ENCODE measurements at places on chromosomes 3 and 15.

GRCh38 chr3:11159421-11159904, 5.2 kb downstream of the HRH1 start:
- DNase-seq, result no peak

DNA sequence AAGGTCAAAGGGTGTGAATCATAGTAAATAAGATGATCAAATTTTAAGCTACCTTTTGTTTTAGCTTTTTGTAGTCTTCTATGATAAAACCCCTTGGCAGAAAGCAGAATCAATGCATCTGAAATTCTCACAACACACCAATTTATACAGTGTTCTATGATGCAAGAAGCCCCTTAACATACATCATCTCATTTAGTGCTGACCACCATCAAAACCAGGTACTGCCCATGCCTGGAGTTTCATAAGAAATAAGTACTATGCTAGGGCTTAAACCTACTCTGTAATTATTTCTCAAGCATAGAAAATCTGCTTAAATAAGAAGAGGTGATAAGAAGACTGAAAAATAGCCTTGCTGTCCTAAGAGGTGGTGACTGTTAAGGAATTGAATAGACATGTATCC, 67.6 kb downstream of the NBEAL2 start:
- DNase-seq, result no peak

- no peak for DNase-seq
These were observed 258.9 kb downstream of the ABHD5 start for GRCh38 chr3:43949594-43949993.

DNA sequence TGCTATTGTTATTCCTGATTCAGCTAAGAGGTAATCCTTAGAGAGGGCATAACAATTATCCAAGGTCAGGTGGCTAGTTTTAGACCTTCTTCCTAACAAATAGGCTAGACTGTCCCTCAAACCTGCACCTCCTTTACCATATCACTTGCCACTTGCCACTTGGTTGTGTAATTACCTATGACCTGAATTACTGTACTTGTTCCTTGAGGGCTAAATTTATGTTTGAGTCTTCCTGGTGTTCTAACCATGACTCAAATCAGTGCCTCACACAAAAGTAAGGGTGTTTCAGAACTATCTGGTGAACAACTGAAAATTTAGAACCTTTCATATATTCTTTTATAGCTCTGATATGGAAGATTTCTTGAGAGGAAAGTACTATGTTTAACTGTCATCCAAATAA, 365.8 kb upstream of the SEMA6D start:
- DNase-seq, result no peak

DNA sequence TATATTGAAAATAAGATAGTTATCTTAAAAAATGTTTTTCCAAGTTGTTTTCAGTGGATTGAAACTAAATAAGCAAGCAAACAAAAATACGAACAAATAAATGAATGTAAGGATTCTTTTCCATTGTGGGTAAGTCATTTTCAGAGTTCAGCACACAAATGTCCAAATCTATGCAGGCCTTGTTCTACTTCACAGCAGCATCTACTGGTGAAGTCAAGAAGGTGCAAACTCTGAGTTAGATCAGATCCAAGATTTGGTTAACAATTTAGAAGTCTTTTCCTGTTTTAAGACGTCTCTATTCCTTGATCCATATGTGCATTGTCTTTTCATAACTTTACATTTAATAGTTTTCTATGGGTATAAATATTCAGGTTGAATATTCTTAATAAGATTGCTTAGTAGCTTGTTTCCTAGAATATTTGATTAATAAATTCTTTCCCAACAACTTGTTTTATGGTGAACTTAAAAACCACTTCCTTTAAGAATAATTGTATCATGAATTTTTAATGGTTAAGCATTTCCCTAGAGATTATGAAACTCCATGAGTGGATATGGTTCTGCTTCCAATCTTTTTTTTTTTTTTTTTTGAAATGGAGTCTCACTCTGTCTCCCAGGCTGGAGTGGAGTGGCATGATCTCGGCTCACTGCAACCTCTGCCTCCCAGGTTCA, 10.5 kb downstream of the PTX3 start:
- DNase-seq, result no peak

GRCh38 chr3:46935168-46935858, 41.2 kb downstream of the CCDC12 start:
- DNase-seq, result no peak

- peak; percentile 32 for DNase-seq
These were observed 45.0 kb downstream of the ESYT3 start for GRCh38 chr3:138479438-138479863.

GRCh38 chr15:63946524-63947065, 99.7 kb downstream of the DAPK2 start:
- no peak for DNase-seq

GRCh38 chr3:27307566-27307965, 61.6 kb downstream of the NEK10 start:
- no peak for DNase-seq

DNA sequence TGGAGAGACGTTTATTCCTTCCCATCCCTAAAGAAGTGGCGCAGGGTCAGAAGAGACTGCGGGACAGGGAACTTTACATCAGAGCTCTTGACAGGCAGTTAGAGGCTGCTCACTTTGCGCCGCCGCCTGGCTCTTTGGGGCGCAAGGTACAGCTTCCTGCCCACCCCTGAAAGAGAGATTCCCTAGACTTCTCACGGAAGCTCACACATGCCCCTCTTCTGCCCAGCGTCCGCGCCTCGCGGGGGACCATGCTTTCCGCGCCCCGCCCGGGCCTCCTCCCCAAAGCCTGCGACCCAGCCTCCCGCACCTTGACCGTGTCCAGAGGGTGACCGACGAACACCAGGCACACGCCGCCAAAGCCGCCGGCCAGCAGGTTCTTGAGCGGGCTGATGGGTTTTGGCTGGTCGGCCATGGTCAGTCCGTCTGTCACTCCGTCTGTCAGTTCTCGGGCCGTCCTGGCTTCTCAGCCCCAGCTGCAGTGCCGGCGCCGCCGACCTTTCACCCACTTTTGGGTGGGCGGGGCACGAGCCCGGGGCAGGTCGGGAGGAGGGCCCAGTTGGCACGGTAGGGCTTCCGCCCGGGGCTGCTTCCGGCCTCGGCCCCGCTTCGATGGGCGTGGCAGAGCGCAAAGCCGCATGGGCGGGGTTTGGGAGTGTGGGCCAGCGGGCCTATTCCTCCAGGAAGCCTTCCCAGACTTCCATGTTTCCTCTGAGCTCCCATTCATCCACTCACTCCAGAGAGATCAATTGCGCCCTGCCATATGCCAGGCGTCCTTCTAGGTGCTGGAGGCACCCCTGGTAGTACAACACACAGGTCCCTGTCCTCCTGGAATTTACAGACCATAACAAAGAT, at the start of gene SLC25A20:
Gene SLC25A20 (minus strand): TSS at position 500 of the 852 bp plus-strand sequence. CDS start 88 bp downstream, at position 412.
- peak; percentile 93 for DNase-seq

GRCh38 chr3:58003093-58003492, 5.1 kb upstream of the FLNB start:
- DNase-seq, result no peak

DNA sequence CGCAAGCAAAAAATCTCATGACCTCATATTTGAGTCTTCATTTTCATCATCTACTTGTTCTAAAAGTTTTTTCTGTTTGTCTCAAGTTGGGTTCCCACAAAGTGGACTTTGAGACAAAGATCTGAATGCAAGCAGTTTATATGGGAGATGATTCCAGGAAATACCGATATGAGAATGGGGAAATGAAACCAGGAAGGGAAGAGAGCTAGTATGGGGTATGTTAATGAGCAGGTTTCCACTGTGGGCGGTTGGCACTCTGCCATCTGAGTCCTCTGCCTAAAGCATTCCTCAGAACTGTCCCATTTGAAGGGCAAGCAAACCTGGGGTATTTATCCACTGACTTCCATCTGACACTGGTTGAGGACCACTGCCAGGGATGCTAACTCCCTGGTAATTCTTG, 8.8 kb downstream of the ADPRH start:
- DNase-seq, result peak; percentile 54

- no peak for DNase-seq
These were observed 443.5 kb downstream of the OTOL1 start for GRCh38 chr3:161939918-161940620.

DNA sequence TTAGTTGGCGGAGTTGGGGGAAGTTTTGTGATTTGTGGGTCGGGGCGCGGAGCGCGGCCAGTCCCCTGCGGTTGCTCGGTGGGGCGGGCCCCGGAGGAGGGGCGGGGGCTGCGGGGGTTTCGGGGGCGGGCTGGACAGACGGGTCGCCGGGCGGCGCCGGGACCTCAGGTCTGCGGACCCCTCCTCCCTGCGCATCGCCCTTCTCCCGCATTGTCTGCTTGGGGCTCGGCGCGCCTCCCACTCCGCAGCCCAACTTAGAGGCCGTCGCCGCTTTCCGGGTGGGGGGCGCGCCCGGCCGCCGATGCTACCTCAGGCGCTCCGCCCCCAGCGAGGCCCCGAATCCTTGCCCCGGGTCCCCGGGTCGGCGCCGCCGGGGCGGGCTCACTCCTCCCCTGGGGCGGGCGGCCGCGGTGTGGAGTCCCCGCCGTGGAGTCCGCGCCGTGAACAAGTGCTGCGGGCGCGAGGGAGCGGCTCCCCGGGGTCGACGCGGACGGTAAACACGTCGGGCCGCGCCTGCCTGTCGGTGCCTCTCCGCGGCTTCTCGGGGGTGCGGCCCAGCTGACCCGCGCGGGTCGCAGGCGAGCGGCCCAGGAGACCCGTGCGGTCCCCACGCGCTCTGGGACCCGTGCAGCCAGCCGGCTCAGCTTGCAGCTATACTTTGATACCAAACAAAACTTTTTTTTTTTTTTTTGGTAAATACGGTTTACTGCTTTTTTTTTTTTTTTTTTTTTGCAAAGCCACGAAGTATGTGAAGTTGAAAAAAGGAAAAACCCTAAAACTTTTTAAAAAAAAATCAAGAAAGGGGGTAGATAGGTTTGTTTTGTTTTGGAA, 624 bp downstream of the AKAP13 start:
- DNase-seq, result peak; percentile 56

GRCh38 chr15:31551323-31551722, 224.7 kb downstream of the KLF13 start:
- no peak for DNase-seq

GRCh38 chr3:172415323-172415722, 32.9 kb downstream of the GHSR start:
- DNase-seq, result no peak

- DNase-seq, result no peak
These were observed 18.6 kb downstream of the SOX2 start for GRCh38 chr3:181730316-181730715.

- DNase-seq, result no peak
These were observed 51.2 kb downstream of the HMCES start for GRCh38 chr3:129329858-129330257.

- DNase-seq, result no peak
These were observed 27.3 kb upstream of the DUSP7 start for GRCh38 chr3:52083556-52084087.

DNA sequence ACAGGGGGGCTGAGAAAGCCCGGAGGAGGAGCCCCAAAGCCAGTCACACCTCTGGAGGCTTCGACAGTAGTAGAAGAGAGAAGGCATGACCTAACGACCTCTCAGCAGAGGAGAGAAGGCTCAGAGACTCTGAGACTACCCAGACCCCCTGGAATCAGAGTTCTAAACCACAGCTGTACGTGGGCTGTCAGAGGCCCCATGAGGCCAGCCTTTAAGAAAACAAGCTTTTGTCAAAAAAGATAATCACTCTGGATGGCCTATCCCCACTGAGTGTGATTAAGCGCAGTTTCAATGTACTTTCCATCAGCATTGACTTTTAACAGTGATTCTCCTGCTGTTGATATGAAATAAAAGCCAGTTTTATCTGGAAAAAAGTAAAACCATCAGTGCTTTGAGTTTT, 330.3 kb downstream of the CLSTN2 start:
- no peak for DNase-seq

GRCh38 chr3:5343459-5343858, 156.0 kb downstream of the EDEM1 start:
- DNase-seq, result no peak

- no peak for DNase-seq
These were observed 35.3 kb downstream of the PBRM1 start for GRCh38 chr3:52650439-52650838.

DNA sequence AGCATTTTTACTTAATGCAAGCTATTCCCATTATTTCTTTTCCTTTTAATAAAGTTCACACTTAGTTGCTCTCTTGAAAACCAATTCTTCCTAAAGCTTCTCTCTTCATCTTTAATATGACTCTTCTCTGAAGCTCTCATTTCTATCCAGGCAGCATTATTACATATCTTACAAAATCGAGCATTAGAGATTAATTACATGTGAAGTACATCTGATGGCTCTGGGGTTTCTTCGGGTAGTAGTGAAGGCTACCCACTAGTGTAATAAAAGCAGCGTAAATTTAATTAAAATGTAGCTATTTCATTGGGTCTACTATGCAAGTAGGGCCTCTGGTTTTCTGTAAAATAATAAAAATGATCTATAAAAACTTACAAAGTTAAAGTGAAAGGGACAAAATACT, 513.6 kb upstream of the DPH6 start:
- no peak for DNase-seq

- DNase-seq, result no peak
These were observed 37.7 kb downstream of the MUC4 start for GRCh38 chr3:195773956-195774537.

- DNase-seq, result no peak
These were observed 314.2 kb downstream of the ZNF385D start for GRCh38 chr3:21436835-21437234.

- no peak for DNase-seq
These were observed 13.9 kb downstream of the RASGRF1 start for GRCh38 chr15:79076661-79077060.

GRCh38 chr15:29382862-29383261, 113.2 kb upstream of the NSMCE3 start:
- DNase-seq, result no peak

GRCh38 chr3:121800906-121801305, 34.0 kb downstream of the IQCB1 start:
- DNase-seq, result no peak

GRCh38 chr3:124685481-124685880, 44.8 kb upstream of the UMPS start:
- DNase-seq, result no peak

DNA sequence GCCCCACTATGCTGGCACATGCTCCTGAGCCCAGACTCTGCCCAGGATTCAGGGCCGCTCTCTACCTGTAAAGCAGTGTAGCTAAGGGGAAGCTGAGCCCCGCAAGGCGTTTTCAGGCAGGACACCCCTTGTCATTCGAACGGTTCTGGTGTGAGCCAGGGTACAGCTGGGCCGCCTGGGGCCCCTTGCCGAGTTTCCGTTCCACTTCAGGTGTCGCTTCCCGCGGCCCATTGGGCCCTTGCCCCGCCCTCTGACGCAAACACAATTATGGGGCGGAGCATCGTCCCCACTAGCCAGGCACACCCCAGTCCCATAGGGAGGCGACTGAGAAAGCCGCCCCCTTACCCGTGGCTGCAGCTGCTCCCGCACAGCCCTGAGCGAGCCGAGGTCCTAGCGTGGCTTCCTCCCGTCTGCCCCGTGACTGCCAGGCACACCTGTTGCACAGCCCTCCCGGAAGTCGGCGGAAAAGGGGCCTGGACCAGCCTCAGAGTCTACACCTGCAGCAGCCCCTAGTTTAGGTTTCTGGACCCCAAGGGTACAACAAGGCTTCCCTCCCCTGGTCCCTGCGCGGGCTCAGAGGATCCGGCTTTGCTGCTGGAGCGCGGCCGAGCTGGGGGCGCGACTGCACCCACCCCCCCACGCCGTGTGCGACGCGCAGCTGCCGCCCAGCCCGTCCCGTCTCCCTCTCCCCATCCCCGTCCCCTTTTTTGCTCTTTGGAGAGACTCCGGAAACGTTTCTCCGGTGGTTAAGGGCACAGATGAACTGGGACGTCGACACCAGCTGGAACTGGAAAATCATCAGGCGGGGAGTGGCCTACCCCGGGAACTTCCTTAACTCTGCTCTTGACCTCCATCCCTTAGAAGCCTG, at the start of gene PLSCR2:
Gene PLSCR2 (minus strand): TSS at position 412 of the 868 bp plus-strand sequence. CDS start 9,657 bp downstream, outside the sequence.
- DNase-seq, result peak; percentile 93

- DNase-seq, result no peak
These were observed 17.5 kb upstream of the MYO5A start for GRCh38 chr15:52546031-52546751.

Measured in germinal center (tissue), 1 donor.